ENCODE measurements at places on chromosomes 7 and 10.

DNA sequence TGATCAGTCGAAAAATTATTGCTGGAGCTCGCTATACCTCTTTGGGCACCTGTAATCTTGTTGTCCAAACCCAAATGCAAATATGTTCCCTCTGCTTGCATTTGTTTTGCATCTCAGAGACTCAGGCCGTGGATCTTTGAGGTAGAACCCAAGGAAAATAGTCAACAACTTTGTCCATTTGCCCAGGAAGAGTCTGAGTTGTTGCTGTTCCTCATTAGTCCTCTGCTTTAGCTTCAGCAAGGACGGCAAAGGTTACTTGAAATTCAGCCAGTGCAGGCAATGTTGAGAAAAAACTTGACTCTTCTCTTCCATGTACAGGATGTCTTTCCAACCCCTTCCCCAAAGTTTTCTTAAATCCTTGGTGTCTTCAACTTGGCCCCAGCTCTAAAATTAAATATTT lies 45.8 kb downstream of the PDK4 start:
- no peak for DNase-seq

GRCh38 chr10:109920016-109920415 lies 3.3 kb downstream of the XPNPEP1 start:
- no peak for DNase-seq

DNA sequence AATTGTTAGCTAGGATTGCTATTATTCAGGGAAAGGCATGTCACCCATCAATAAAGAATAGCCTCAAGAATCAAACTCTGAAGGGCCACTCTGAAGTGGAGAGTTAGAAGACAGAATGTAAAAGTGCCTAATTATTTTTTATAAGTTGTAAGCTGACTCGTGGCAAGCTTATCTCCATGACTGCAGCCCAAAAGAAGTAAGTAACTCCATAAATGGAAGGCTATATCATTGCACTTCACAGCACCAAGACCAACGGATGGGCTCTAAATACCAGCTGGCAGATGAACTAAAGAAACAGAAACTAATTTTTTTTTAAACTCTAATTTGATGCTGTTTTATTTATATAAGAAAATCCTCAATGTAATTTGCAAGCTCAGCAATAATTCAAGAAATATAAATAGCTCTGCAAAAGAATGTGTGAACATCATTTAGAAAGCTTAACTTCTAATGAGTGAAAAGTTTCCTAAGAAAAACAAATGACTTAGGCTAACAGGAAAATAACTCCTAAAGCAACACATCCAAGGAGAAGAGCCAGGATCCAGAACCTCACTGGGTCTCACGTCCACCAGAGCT lies 165.5 kb downstream of the SNX13 start:
- no peak for DNase-seq

DNA sequence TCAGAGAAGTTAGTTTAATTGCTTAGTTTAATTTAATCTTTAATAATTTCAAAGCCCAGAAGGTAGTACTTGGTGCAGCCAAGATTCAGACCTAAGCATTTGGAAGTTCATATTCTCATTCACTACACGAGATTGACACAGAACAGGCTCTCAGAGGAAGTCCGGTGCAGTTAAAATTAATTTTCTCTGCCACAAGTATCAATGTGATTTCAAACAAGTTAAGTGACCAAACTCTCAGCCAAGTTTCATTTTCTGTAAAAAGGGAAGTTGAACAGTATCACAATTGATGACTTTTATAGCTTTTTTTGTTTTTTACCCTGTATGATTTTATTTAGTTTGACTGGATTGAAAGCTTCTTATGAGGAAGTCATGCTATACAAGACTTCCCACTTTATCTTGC lies 1494.9 kb upstream of the LRRTM3 start:
- DNase-seq = no peak

DNA sequence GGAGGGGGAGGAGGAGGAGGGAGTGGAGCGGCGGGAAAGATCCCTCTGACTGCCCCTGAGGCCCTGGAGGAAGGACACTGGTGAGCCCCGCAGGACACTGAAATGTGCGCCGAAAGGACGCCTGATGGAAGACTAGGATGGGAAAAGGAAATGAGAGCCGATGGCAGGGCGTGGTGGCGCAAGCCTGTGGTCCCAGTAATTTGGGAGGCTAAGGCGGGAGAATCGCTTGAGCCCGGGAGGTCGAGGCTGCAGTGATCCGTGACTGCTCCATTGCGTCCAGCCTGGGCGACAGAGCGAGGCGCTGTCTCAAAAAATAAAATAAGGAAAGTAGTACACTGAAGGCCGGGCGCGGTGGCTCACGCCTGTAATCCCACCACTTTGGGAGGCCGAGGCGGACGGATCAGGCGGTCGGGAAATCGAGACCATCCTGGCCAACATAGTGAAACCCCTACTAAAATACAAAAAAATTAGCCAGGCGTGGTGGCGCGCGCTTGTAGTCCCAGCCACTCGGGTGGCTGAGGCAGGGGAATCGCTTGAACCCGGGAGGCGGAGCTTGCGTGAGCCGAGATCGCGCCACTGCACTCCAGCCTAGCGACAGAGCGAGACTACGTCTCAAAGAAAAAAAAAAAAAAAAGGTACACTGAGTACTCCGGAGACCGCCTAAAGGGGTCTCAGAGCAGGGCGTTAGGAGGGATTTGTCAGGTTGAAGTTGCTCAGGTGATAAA lies 561 bp upstream of the HNRNPF start:
- DNase-seq = no peak

GRCh38 chr10:77118603-77119282 lies 518.9 kb downstream of the KCNMA1 start:
- no peak for DNase-seq
